ENCODE measurements at places on chromosomes 1 and 21. TPM values are rescaled to one million over a fixed set of nuclear protein-coding genes. Genes with fewer than 3 reads are reported as not detected.
A peak's percentile ranks its signal among the peaks of the same experiment; 100 is the strongest.

VCAM1 gene
- 31.4 TPM for polyA plus RNA-seq

OR10J1 gene
- not detected for polyA plus RNA-seq

MPL gene
- polyA plus RNA-seq: 0.78 TPM

- DNase-seq: peak; percentile 20
These were observed 50.4 kb upstream of the RIPK4 start for GRCh38 chr21:41817228-41817627.

DNA sequence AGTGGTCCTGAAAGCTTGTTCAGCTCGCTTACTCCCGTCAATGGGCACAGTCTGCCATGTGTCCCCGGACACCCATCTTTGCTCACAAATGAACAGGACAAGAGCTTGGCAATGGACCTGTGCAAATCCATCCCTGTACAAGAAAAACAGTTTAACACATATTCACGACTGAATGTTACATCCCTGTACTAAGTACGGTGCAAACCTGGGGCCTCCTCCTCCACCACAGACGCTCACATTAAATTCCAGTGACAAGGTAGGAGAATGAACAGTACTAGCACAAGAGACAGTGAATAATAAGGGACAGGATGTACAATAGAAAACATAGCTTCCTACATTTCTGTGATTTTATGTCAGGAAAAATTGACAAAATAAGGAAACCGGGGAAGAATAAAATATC, 187.7 kb downstream of the ASTN1 start:
- no peak for DNase-seq

DNA sequence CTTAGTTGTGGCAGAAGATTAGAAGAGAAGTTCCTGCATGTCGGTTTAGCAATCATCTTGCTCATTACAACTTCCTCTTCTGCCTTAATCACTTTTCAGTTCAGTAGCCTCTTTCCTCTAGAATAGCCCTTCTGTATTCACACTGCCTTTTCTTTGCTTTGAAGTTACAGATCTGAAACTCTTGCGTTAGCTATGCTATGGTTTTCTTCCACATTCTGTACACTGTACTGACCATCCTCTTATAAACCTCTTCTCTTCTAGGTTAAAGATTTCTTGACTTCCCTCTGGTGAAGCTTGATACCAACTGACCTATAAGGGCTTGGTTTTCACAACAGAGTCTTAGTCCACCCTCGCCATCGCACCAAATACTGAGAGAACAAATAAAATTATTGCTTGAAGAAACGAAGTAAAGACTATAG, 35.0 kb downstream of the C21orf91 start:
- no peak for DNase-seq

DNA sequence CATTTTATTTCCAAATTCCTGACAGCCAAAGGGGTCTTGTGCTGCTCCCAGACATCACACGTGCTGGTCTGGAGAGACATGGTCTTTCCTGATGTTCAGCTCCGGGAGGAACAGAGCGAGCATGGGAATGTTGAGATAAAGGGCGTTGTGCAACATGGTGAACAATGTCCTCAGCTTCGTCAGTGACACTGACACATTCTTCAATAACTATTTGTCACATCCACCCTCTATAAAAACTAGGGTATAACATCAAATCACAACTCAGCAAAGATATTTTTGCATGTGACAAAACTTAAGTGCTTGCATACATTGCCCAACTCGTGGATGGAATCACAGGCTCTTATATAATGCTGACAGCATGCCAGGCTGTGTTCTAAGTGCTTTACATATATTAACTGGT, 42.4 kb upstream of the GRHL3 start:
- no peak for DNase-seq

Measured in renal pelvis (tissue), 12 donors.